IPS DF 6.9 (cell line): ENCODE measurements at places on chromosomes 1 and 21.

DNA sequence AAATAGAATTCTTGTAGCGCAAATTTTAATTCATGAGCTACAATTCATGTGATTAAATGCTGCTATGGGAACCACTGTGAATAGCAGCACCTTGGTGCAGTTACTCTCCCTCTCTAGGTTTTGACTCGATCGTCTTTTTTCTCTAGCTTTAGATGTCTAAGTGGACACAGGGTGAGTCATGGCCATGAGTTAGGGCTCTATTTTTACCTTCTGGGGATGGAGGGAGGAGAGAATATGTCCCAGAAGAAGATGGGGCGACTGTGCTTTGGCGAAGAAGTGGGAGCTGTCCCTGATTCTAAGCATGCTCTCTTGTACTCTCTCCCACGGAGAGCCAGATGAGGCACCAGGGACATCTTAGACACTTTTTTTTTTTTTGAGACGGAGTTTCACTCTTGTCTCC is 1.6 kb upstream of the OR2B11 start:
- DNase-seq: no peak

- no peak for DNase-seq
These were observed 380.1 kb upstream of the SPAG17 start for GRCh38 chr1:118564961-118565703.

DNA sequence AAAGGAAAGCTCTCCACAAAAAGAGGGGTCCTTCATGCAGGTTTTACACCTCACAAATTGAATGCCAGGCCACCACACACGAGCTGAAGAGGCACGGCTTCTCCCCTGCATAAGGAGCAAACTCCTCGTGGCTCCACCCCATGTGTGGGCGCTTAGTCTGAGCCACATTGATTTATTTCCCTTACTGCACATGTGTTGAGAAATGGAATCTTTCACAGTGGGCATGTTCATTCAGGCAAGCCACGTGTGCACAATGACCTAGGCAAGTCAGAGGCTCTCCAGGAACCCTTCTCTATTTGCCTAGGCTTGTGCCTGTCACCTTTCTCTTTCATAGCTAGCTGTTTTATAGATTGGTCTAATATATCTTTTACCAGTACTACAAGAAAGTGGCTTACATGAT is 120.5 kb downstream of the LTN1 start:
- DNase-seq: no peak

GRCh38 chr21:45971616-45972352 is 9.8 kb upstream of the COL6A1 start:
- no peak for DNase-seq

DNA sequence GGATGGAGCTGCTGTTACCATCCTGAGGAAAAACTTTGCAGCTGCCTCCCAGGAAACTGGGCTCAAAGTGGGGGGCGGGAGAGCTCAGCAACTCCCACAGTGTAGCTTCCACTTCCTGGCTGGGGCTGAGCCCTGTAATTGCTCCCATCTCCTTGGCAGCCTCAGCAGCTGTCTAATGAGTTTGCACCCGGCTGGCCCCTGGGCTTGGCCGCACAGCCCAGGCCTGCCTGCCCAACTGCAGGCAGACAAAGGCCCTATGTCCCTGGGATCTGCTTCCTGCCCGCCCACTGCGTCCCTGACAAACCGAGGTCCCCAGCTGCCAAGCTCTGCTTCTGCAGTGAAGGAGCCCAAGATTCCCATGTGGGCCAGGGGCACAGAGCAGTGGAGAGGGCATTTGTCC is 30.1 kb downstream of the EDN2 start:
- DNase-seq: no peak

DNA sequence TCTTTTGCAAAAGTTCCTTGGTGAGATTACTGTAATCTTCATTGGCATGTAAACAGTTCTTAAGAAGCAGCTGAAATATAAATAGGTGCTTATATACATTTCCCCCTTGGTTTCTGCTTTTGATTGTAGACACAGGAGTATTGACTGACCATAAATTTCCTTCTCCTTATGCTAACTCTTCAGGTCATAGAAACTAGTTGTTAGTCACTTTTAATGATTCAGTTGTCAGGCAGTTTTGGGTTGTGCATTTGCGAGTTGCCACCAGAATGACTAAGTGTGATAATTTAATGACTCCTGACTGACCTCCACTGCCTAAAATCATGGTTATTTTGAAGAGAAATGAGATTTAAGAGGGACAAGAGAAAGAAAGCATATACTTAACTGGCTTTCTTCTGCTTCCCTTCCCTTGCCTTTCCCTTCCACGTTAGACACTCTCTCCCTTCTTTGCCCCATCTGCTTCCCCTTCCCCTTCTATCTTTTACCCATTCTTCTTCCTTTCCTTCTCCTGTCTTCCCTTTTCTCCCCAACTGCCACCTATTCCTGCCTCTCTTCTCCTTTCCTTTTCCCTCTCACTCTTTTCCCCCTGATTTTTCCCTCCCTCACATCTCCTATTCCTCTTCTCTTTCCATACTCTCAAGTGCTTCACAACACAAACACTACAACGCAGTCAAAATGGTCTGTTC is 12.3 kb downstream of the ZMPSTE24 start:
- DNase-seq: no peak

DNA sequence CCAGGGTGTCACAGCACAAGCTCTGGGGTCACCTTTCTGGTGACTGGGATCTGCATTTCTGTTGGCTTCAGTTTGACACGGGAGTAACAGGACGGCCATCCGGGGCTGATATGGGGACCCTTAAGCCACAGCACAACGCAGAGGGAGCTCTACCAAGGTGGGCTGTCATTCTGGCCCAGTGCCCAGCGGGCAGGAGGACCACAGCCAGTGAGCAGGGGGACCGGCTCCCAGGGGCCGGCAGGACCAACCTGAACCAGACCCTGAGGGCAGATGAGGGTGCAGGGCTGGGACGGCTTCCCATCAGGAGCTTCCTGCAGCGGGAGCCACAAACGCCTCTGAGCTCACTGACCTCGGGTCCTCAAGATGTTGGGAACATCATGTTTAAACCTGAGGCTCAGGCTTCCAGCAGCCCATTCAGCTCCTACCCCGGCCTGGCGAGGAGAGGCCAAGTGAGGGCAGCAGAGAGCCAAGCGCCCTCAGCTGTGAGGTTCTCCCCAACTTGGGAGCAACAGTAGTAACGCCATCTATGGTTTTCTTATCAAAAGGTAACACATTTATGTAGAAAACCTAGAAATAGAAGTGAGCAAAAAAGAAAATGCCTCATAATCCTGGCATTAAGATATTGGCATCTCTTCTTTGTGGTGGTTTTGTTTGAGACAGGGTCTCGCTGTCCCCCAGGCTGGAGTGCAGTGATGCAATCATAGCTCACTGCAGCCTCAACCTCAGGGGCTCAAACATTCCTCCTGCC is 26.8 kb downstream of the TMEM201 start:
- no peak for DNase-seq

GRCh38 chr21:43845386-43845785 is 19.6 kb upstream of the AGPAT3 start:
- no peak for DNase-seq
